ENCODE measurements at places on chromosomes 11 and 22.

DNA sequence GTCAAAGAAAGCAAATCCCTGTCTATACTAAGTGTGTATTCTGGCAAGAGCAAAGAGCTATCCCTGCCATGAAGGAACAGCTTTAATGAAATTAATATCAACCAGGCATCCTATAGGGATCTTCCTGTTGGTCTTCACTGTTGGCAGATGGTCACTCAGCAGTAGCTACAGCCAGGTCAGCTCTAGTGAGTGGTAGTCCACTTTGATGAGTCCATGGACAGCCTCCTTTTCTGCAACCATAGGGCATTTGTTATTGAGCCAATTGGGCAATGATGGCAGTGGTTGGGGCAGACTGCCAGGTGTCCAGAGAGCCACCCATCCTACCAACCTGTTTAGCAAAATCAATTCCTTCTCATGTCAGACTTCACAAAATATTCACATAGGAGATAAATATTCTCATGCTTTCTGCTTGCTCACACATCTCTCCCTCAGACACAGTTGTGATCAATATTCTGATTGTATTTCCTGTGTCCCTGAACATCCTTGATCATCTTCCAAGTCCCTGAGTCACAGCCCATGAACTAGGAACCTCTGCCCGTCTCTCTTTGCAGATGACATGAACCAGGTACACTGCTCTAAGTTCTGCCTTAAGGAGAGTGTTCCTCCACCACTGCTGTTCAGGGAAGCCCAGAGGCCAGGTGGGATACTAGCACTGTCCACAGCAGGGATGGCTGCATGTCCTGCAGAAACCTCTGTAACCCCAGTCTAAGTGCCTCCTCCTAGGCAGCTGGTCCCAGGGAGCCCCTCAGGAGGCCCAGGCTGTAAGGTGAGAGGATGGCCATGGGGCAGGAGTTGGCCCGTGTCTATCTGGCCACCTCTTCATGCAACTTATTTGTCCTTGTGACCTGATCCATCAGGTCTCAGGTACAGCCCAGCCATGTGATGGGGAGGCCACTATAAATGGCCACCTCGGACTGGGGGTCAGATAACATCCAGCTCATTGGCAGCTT, 74.2 kb upstream of the IGLL5 start:
- DNase-seq = no peak

DNA sequence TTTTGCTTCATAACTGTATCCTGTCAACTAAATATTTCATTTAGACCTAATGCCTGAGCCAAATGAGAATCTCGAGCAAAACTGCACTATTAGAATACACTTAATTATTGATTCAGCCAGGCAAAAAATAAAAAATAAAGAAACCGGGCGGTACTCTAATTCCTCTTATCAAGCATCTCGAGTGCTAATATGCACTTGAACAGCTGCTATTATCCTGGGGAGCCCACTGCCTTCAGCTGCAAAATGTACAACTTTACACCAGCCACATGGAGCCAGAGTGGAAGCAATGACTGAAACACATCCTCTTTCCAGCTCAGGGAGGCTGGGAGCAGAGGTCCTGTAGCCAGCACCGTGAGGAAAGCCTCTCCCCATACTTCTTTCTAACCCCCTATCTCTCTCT, 390.0 kb upstream of the CADM1 start:
- no peak for DNase-seq

- DNase-seq = peak; percentile 4
Observed at GRCh38 chr11:82315093-82315492, 418.6 kb downstream of the FAM181B start.

- no peak for DNase-seq
Observed at GRCh38 chr22:50217543-50218152, 16.8 kb downstream of the SELENOO start.

- no peak for DNase-seq
Observed at GRCh38 chr11:107747622-107748021, 35.8 kb upstream of the SLN start.

- no peak for DNase-seq
Observed at GRCh38 chr22:28759861-28760560, 12.5 kb upstream of the CCDC117 start.

DNA sequence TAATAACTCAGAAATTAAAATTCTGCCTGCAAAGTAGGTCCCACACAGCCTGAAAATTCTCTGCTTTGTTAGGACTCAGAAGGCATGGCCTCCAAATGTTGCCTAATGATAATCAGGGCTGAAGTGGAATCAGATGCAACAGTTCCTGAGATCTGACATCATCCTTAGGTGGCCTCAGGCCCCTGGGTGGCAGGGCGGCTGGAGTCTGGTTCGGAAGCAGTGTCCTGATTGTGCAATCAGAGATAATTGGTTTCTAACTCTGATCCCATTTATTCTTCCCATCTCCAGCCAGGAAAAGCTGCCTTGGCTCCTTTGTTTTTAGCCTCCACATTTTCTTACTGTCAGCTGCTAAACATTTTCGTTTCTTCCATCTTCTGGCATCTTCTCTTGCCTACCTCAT, 399.3 kb downstream of the OPCML start:
- DNase-seq = no peak

DNA sequence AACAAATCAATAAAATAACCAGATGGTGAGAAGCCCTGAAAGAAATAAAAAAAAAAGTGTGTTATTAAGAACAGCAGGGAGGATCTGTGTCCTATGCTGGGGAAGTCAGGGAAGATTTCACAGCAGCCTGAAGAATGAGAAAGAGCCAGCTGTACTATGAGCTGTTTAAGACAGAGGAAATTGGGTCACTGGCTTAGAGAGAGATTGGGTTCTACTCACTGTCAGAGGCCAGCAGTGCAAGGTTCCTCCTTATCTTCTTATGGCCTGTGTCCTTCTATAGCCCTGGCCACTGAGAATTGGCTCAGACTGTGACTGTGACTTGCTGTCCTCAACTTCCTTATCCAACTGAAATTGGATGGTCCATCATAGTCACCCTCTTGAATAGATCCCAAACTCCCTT, 54.8 kb upstream of the FDX1 start:
- DNase-seq = no peak

DNA sequence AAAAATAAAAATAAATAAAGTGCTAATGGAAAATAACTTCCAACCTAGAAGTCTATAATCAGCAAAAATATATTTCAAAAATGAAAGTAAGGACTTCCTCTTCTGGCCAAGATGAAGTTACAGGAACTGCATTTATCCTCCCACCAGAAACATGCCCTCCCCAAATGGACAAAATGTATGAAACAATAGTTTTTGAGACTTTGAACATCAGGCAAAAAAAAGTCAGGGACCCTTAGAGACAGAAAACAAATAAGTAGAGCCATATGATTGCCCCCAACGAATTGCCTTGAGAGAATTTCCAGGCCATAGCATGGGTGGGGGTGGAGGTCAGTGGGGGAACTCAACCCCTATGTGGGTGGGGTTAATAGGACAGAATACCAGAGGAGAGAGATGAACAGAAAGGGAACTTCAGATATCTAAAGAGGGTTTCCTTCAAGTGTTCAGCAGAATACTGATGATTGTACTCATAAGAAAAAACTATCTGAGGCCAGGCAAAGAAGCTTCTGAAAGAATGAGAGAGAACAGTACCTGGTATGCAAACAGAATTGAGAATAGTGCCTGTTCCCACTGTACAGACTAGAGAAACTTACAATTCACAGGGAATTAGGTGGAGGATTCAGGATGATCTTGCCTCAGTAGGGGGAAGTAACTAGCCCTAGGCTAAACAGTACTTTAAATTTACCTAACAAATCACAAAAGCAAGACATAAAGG, 26.6 kb upstream of the IL10RA start:
- DNase-seq = no peak

DNA sequence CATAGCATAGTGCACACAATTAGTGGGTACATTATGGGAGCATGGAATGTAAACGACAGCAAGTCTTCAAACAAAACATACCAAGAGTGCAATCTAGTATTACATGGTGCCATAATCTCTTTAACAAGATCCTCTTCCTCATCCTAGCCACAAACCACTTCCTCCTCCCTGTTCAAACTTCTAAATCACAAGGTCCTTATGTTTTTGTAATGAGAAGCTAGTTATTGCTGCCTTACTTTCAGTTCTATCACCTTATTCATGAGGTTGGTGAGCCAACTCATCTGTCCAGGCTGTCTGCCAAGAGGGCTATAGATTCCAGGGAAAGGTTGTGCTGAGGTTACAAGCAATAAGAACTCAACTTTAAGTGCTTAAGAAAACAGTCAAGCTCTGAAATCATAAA, 195.4 kb upstream of the ARHGAP20 start:
- DNase-seq = no peak

DNA sequence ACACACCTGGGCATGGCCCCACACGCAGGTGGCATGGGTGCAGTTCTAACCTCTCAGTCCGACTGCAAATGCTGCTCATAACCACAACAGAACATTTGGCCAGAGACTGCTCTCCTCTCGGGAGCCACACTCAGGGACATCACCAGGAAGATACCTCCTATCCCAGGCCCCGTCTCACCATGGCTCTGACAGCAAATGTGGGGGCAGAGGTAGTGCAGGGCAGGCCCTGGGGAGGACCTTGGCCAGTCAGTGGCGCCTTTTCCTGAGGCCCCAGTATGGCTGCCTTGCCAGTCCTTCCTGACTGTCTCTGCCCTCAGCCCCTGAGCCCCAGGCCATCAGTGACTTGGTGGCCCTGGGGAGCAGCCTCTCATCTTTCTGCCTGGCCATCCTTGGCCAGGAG, 2.8 kb downstream of the KRTAP5-6 start:
- DNase-seq = no peak

DNA sequence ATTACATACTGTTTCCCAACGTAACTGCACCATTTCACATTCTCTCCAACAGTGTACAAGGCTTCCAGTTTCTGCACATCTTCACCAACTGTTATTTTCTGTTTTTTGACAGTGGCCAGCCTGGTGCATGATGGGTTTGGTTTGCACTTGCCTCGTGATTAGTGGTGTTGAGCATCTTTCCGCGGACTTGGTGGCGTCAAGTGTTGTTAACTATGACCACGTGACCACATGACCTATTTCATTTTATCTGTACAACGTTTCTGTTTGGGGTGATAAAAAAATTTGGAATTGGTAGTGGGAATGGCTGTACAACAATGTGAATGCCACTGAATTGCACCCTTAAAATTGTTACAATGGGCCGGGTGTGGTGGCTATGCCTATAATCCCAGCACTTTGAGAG, 2.5 kb upstream of the YPEL1 start:
- no peak for DNase-seq

- no peak for DNase-seq
Observed at GRCh38 chr11:11514246-11514645, 107.6 kb downstream of the GALNT18 start.

DNA sequence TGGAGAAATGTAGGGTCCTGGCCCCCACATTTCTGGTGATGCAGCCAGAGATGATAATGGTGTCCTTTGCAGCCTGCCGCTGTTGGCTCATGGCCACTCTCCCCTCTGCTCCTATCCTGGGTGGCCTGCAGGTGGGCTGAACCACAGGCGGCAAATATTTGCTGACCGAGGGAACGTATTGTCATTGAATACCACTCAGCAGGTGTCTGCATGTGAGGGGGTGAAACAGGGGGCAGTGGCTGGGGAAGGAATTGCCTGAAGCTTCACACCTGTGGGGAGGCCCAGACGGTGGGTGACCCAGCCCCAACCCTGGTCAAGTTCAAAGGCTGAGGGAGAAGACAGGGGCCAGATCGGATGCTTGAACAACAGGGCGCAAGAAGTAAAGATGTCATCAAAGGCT, 73.3 kb upstream of the WNT11 start:
- no peak for DNase-seq
